ENCODE measurements at places on chromosomes 2 and 18. TPM values are rescaled to one million over a fixed set of nuclear protein-coding genes. Genes with fewer than 3 reads are reported as not detected.
A peak's percentile ranks its signal among the peaks of the same experiment; 100 is the strongest.

GRCh38 chr2:46097714-46098480, 199.3 kb upstream of the EPAS1 start:
- no peaks in the 10 kb centered on the region for H3K36me3 ChIP-seq
- peak overlapping the region; percentile 60 for H3K27ac ChIP-seq
- no peaks in the 10 kb centered on the region for H3K4me1 ChIP-seq
- no peaks in the 10 kb centered on the region for H3K27me3 ChIP-seq

GRCh38 chr2:235049719-235050118, 97.9 kb downstream of the SH3BP4 start:
- DNase-seq, result peak; percentile 67
- no peaks in the 10 kb centered on the region for H3K27me3 ChIP-seq
- peaks cover 85% of the 10 kb centered on the region for H3K4me1 ChIP-seq
- H3K4me3 ChIP-seq, result no peak overlapping the region
- peak overlapping the region; percentile 87 for H3K27ac ChIP-seq

GRCh38 chr2:181848261-181848886, 43.2 kb upstream of the ITPRID2 start:
- H3K27me3 ChIP-seq, result no peaks in the 10 kb centered on the region
- H3K27ac ChIP-seq, result no peak overlapping the region
- H3K4me1 ChIP-seq, result peaks cover 60% of the 10 kb centered on the region

DNA sequence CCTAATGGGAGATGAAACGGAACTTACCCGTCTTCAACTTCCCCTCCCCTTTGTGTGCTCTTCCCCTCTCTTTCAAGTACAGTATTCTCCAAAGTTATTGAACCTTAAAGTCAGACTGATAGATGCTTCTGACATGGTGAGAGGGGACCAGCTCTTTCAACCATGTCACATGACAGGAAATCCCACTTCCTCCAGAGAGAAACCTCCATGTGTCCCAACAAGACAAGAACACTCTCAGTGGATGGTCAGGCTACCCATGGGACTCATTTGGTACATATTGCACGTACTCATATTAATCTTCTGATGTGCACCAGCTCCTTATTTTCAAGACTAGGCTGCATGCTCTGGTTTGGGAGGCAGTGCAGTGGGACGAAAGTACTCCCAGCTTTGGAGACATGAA, 44.6 kb upstream of the REG3G start:
- DNase-seq, result no peak
- H3K4me3 ChIP-seq, result no peak overlapping the region
- no peaks in the 10 kb centered on the region for H3K36me3 ChIP-seq
- H3K27me3 ChIP-seq, result no peaks in the 10 kb centered on the region
- no peaks in the 10 kb centered on the region for H3K4me1 ChIP-seq

ARMC9 gene
- total RNA-seq, result 15.0 TPM

ALPI gene
- total RNA-seq, result not detected

GRCh38 chr2:121304941-121305340, 19.9 kb upstream of the TFCP2L1 start:
- no peak overlapping the region for H3K4me3 ChIP-seq
- H3K36me3 ChIP-seq, result no peaks in the 10 kb centered on the region
- no peaks in the 10 kb centered on the region for H3K4me1 ChIP-seq
- H3K27ac ChIP-seq, result no peak overlapping the region
- no peak for DNase-seq
